ENCODE measurements at places on chromosomes 13 and 19. TPM values are rescaled to one million over a fixed set of nuclear protein-coding genes. Genes with fewer than 3 reads are reported as not detected.

Gene ANGPTL8
- total RNA-seq, result not detected

DNA sequence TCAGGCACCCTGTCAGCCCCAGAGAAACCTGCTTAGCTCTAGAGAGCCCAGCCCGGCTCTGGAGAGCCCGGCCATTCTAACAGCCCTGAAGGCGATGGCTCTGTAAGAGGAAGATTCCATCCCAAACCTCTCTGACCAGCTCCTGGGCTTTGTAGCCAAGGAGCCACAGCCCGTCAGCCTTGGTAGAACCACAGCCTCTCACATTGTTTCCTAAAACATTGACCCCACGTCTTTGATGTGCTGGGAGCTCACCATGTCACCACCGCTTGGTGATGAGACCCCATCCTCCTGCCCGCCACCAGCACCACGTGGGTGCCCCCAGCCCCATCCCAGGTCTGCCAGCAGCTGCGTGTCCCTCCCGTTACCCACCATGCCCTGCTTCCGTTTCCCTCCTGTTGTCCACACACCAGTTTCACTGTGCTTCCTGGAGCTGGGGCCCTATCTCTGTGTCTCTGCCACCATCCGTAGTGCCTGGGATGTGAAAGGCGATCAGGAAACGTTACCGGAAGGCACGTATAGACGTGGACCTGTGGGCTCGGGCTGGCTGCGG is 94.2 kb upstream of the MCF2L start:
- no peak overlapping the region for H3K27ac ChIP-seq
- H3K27me3 ChIP-seq, result no peaks in the 10 kb centered on the region
- DNase-seq, result no peak
- peaks cover 66% of the 10 kb centered on the region for H3K36me3 ChIP-seq

DNA sequence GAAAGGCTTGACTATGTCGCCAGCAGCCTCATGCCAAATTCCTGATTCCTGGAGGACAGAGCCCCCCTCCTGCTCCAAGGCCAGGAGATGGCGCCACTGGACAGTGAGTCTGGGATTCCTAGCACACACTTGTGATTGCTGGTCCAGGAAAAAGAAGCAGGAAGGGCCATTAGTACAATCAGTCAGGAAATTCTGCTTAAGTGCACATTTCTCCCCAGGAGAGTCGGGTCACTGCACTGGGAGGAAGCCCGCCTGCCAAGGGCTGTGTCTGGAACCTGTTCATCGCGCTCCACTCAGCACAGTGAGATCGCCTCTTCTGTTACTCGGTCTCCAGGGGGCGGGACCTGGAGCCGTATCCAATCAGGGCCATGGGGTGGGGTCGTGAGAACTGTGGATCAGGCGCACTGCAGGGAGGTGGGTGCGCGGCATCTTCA is 65.1 kb downstream of the ZNF823 start:
- no peaks in the 10 kb centered on the region for H3K27me3 ChIP-seq
- peak overlapping the region; percentile 45 for H3K4me3 ChIP-seq

Gene UQCRFS1
- 21.7 TPM for total RNA-seq

Gene ZNF540
- total RNA-seq, result 6.1 TPM

Measured in upper lobe of right lung (tissue), 1 donor.